ENCODE measurements at places on chromosomes 4 and X. TPM values are rescaled to one million over a fixed set of nuclear protein-coding genes. Genes with fewer than 3 reads are reported as not detected.

DNA sequence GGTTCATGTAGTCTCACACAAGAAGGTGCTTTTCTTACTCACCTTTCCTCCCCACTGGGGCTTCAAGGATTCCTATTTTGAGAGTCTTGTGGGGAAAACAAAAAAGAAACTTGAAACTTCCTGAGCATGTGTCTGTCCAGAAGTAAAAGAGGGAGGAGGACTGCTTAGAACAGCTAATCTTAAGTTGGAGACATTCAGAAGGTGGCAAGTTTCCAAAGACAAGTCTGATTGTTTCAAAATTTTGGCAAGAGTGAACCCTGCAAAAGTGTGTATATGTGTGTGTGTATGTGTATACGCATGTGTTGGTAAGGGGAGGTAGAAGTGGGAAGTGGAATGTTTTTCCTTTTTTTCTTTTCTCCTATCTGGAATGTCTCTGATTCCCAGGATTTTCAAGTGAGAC is 189.0 kb upstream of the FRMPD4 start:
- no peaks in the 10 kb centered on the region for H3K36me3 ChIP-seq
- no peak for DNase-seq
- H3K27ac ChIP-seq: no peak overlapping the region

- no peak overlapping the region for H3K27ac ChIP-seq
- H3K27me3 ChIP-seq: no peaks in the 10 kb centered on the region
- no peaks in the 10 kb centered on the region for H3K4me1 ChIP-seq
- H3K36me3 ChIP-seq: no peaks in the 10 kb centered on the region
These were observed 22.4 kb upstream of the ARMCX4 start for GRCh38 chrX:101462892-101463291.

DNA sequence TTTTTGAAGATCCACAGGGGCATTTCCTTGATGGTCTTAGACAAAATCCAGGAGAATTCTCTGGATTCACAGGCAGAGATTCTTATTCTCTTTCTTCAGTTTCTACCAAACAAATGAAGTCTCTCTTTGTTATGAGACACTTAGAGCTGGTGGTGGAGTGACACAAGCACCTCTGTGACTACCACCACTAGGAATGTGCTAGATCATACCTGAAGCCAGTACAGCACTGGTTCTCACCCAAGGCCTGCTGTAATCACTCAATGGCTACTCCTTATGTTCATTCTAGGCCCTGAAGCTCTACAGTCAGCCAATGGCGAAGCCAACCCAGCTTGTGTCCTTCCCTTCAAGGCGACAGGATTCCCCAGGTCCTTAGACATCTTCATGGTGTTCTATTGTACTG is 482.3 kb downstream of the TRAM1L1 start:
- H3K4me1 ChIP-seq: no peaks in the 10 kb centered on the region
- DNase-seq: no peak
- no peak overlapping the region for H3K4me3 ChIP-seq
- no peak overlapping the region for H3K27ac ChIP-seq
- H3K27me3 ChIP-seq: no peaks in the 10 kb centered on the region

- H3K27me3 ChIP-seq: no peaks in the 10 kb centered on the region
- DNase-seq: no peak
- H3K27ac ChIP-seq: no peak overlapping the region
- H3K36me3 ChIP-seq: no peaks in the 10 kb centered on the region
These were observed 306.1 kb downstream of the PCDH18 start for GRCh38 chr4:137226221-137226620.

DNA sequence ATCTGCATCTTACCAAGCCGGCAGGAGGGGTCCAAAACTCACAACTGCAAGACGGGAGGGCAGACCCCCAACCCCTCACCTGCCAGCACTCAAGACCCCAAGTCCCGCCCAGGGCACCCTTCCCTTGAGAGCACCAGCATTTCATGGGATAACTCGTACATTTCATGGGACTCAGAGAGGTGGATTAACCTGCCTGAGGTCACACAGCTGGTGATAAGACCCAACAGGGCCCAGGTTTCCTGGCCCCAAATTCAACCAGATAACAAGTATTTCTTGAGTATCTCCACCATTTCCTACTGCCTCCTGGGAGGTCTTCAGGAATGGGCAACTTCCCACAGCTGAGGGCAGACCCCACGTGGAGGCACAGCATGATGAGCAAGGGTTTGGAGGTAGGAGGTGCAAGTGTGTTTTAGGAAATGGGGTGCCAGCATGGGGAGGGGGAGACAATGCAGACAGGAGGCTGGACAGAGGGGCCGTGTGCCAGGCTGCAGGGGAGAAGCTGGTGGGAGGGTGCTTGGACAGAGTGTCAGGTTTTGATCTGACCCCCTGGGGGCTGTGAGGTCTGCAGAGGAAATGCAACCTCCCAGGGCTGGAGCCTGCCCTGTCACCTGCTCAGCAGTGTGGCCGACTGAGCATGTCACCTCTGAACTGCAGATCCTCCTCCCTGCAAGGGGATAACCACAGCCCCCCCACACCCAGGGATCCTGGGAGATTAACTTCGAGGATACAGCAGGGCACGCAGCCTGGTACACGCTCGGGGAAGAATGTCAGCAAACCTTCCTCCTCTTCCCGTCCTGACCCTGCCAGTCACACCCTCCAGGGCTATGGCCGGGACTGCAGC is 4.4 kb downstream of the ADRA2C start:
- no peak overlapping the region for H3K4me3 ChIP-seq
- H3K4me1 ChIP-seq: no peaks in the 10 kb centered on the region
- no peaks in the 10 kb centered on the region for H3K36me3 ChIP-seq
- DNase-seq: no peak
- no peaks in the 10 kb centered on the region for H3K27me3 ChIP-seq

GRCh38 chr4:159541143-159541542 is 438.3 kb downstream of the RAPGEF2 start:
- no peaks in the 10 kb centered on the region for H3K4me1 ChIP-seq
- DNase-seq: no peak
- no peaks in the 10 kb centered on the region for H3K36me3 ChIP-seq

GRCh38 chr4:118849867-118850487 is 14.1 kb upstream of the SEC24D start:
- peak overlapping the region; percentile 62 for H3K4me3 ChIP-seq
- DNase-seq: no peak
- H3K4me1 ChIP-seq: peaks cover 9% of the 10 kb centered on the region

- no peaks in the 10 kb centered on the region for H3K27me3 ChIP-seq
- no peaks in the 10 kb centered on the region for H3K36me3 ChIP-seq
- H3K4me3 ChIP-seq: no peak overlapping the region
- DNase-seq: peak; percentile 4
- H3K27ac ChIP-seq: no peak overlapping the region
These were observed 38.4 kb downstream of the SAGE1 start for GRCh38 chrX:135931644-135932487.

- no peak overlapping the region for H3K4me3 ChIP-seq
- H3K4me1 ChIP-seq: no peaks in the 10 kb centered on the region
- no peaks in the 10 kb centered on the region for H3K27me3 ChIP-seq
- H3K36me3 ChIP-seq: no peaks in the 10 kb centered on the region
- no peak overlapping the region for H3K27ac ChIP-seq
These were observed 7.7 kb downstream of the COL4A5 start for GRCh38 chrX:108447303-108447702.

- H3K27me3 ChIP-seq: no peaks in the 10 kb centered on the region
- H3K36me3 ChIP-seq: no peaks in the 10 kb centered on the region
- no peak overlapping the region for H3K4me3 ChIP-seq
- no peak for DNase-seq
- H3K4me1 ChIP-seq: no peaks in the 10 kb centered on the region
These were observed 61.1 kb upstream of the KLHL13 start for GRCh38 chrX:118177708-118178107.

- DNase-seq: no peak
- H3K4me3 ChIP-seq: no peak overlapping the region
- no peaks in the 10 kb centered on the region for H3K4me1 ChIP-seq
- H3K36me3 ChIP-seq: no peaks in the 10 kb centered on the region
These were observed 100.1 kb downstream of the PPARGC1A start for GRCh38 chr4:23789762-23790161.

DNA sequence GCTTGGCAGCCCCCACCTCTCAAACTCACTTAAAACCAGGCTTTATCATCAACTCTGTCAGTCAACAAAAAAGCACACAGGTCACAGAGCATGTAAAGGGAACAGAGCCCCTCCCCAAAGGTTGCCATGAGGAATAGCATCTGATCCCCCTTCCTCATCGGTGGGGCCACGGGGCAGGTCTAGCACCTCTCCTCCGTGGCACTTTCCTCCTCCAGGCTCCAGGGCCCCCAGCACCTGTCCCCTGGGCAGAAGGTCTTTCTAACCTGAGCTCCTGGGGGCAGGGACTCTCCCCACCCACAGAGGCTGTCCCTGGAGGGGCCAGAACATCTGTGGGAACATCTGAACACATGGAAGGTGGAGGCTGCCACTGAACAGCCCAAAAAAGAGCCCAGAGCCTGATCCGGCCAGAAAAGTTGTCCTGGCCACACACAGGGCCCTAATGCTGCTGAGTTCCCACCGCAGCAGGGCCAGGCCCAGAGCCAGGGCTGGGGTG is 65.7 kb downstream of the ZFYVE28 start:
- no peak overlapping the region for H3K27ac ChIP-seq
- DNase-seq: no peak
- H3K4me3 ChIP-seq: no peak overlapping the region
- no peaks in the 10 kb centered on the region for H3K36me3 ChIP-seq

DNA sequence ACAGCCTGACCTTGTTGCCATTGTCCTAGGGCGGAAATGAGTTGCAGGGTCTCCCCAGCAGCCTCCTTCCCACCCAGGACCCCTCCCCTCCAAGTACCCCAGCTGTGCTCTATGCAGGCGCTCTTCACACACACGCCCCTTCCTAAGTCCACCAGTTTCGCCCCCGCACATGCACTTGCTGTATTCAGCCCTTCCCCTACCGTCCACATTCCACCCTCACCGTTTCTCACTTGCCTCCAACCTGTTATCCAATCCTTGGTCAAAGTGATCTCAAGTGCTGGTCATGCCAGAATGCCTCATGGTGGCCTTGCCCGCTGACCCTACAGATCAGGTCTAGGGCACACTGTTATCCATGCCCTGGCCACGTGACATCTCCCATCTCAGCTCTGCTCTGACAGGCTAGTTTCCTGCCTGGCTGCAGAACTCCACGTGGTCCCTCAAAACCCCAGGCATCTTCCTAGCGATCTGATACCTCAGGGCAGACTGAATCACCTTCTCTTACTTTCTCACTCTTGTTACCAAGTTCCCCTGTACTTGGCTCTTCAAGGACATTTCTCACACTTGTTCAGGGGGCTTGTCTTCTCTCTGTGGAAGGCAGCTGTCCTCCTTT is 39.7 kb downstream of the NSG1 start:
- no peaks in the 10 kb centered on the region for H3K27me3 ChIP-seq
- no peak overlapping the region for H3K27ac ChIP-seq

DNA sequence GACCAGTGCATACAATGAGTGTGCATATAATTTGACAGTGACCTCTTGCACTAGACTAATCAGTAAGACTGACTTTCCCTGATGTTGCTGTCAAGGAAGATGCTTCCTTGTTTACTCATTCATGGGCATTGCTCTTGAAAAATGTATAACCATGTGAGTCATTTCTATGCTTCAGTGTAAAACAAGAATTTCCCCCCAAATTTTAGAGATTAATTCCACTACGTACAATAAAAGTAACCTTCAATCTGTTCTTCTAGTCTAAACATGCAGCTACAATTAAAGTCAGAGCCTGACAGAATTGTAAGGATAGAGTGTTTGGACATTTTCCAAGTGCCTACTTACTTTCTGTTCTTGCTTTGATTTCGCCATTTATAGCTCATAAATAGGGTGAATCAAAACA is 935.7 kb downstream of the RAPGEF2 start:
- H3K4me3 ChIP-seq: no peak overlapping the region
- H3K27ac ChIP-seq: no peak overlapping the region
- H3K4me1 ChIP-seq: no peaks in the 10 kb centered on the region
- H3K36me3 ChIP-seq: no peaks in the 10 kb centered on the region

Gene SLIT2
- not detected for total RNA-seq

Gene NXF2
- not detected for total RNA-seq

Gene CT45A10
- not detected for total RNA-seq

Gene SPANXA2
- total RNA-seq: not detected

Gene TET2
- total RNA-seq: 28.0 TPM

Gene CENPVL2
- total RNA-seq: not detected
